ENCODE measurements at places on chromosomes 4 and X. TPM values are rescaled to one million over a fixed set of nuclear protein-coding genes. Genes with fewer than 3 reads are reported as not detected.

- DNase-seq: no peak
Observed at GRCh38 chr4:27003642-27004113, 143.0 kb downstream of the STIM2 start.

GRCh38 chr4:105399532-105400161 is 74.2 kb downstream of the PPA2 start:
- no peak for DNase-seq

DNA sequence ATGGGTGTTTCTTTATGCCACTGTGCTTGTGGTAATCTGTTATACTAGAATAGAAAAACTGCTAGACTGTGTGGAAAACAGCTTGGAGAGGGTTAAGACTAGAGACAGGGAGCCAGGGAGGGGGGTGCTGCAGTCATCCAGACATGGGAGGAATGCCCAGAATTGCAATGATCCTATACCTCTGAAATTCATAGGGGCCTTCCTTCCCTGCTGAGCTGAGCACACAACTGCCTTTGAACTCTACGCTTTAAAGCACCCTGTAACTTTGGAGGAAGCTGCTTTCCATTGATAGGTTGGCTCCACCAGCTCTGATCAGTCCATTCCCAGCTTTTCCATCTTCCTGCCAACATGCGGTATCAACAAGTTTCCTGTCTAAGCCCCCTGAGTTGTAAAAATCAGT is 155.9 kb upstream of the RASGEF1B start:
- no peak for DNase-seq

- peak; percentile 80 for DNase-seq
Observed at GRCh38 chr4:1356181-1356998, 9.4 kb downstream of the UVSSA start.

- DNase-seq: peak; percentile 70
Observed at GRCh38 chrX:110407910-110408545, 49.4 kb downstream of the RTL9 start.

DNA sequence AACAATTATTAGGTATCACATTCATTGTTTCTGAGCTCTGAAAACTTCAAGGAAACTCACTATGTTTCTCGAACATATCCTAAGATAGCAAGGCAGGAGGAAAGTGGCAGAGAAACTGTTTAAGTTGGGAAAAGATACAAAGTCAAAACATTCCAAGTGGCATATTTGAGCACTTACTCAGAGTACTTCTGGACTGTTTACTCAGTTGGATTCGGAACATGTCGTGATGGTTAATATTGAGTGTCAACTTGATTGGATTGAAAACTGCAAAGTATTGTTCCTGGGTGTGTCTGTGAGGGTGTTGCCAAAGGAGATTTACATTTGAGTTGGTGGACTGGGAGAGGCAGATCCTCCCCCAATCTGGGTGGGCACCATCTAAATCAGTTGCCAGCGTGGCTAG is 298.3 kb downstream of the IL1RAPL2 start:
- DNase-seq: no peak

GRCh38 chr4:113469023-113469390 is 292.5 kb downstream of the CAMK2D start:
- no peak for DNase-seq

- no peak for DNase-seq
Observed at GRCh38 chrX:12721042-12721441, 70.2 kb upstream of the PRPS2 start.

DNA sequence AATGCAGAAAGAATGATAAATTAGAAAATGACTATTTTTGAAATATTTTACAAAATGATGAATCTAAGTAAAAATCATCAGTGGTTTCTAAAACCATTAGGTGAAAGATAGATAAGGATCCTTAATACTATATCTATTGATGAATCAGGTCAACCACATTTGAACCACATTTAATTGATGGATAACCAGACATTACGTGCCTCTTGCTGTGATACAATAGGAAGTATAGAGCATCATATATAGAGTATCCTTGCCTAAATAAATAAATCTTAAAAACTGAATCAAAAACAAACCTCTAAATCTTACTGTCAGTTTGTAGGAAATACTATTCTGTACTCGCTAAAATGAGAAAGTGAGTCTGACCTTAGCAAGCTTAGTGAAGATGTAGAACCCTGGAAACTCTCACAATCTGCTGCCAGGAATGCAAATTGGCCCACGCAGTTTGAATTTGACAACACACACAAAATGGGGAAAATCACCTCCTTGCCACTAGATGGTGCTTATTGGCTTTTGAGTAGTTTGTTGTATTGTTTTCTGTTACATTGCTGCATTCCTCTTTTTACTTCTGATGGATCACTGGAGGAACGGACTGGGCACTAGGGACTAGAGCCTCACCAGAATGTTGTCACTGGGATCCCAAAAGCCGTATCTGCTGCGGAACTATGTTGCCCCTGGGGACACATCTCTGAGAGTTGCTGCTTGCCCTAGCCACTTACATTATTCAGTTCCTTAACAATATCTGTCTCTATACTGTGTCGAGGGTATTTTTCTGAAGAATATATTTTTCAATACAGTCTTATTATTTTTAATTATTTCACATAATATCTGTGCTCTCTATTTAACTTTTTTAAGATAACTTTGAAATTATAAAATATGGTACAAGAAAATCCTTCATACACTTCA is 25.4 kb upstream of the SLAIN2 start:
- no peak for DNase-seq

GRCh38 chr4:155818639-155819038 is 47.4 kb downstream of the ASIC5 start:
- DNase-seq: no peak

GRCh38 chr4:184238072-184238745 is 20.5 kb upstream of the ENPP6 start:
- DNase-seq: no peak

- DNase-seq: no peak
Observed at GRCh38 chr4:18513861-18514260, 492.3 kb upstream of the LCORL start.

DNA sequence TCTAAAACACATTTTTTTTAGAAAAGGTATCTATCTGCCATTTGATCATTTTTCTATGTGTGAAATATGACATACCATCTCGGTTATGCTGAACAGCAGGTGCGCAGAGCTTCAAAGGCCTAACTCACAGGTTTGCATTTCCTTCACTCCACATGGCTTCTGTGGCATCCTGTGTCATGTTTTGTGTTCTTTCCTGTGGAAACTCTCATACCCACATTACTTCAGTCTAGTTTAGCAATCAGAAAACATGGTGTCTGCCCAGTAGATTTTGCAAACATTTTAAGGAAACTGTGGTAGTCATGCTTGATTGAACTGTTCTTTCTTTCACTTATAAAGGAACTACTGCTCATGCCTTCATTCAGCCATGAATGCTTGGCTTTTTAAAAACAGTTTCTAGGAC is 11.3 kb upstream of the ARAP2 start:
- no peak for DNase-seq

DNA sequence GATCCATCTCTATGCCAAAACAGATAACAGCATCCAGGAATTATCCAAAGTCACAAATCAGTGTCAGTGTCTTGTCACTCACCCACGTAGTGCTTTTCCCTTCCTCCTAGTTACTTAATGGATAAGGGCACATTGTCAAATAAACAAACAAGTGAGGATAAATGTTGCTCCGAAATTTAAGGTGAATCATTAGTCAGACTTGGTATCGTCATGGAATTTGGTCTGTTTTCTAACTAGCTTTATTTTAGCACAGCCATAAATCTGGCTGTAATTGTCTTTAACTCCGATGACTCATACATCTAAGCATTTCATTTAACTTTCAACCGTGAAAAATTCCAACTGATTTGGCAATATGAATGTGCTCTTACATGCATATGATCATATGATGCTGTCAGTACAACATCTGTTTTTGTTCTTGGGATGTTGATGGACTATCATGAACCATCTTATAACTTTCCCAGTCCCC is 83.3 kb downstream of the SNCA start:
- no peak for DNase-seq

DNA sequence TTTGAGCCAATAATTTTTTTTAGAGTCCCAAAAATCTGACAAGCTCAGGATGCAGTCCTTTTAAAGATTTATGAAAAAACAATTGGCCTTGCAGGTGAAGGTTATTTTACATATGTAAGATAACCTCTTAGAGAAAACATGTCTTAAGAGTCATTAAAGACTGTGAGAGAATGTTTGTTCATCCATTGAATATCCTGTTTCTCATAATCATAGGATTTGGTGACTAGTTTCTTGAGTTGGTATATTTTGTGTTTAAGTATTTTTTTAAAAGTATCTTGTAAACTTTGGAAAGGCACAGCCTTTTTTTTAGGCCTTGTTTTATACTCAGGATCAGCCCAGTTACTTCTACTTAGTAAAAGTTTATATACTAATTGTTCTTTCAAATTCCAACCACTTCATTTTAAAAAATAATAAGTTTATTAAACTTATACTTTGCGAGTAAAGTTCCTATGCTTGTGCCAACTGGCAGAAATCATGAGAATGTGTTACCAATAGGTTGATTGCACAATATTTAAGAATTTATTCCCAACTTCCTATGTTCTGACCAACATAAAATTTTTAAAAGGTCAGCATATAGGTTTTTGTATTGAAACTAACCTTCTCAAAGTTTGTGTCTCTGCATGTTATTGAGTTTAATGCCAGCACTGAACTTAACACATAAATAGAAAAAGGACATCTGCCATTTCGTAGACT is 40.0 kb upstream of the ARSJ start:
- DNase-seq: no peak

VGLL1 gene
- total RNA-seq: not detected

PCSK1N gene
- 62.5 TPM for total RNA-seq

All from testis (tissue), 5 donors.